ENCODE measurements at places on chromosomes 7 and 10.

DNA sequence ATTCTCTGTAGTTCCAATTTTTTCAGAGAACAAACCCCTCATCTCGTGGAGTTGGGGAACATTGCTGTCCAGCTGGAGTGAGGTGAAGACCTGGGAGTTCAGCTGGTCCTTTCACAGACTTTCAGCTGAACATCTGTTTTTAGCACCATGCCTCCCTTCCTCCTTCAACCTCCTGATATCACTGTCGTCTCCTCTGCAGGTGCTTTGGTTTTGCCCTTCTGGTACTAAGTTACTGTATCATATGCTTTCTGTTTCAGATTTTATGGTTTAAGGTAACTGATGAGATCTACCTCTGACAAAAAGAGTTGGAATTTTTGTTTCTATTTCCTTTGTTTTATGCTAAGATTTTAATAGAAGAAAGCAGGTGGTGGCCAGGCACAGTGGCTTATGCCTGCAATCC lies 102.9 kb downstream of the ZNF438 start:
- DNase-seq = no peak

DNA sequence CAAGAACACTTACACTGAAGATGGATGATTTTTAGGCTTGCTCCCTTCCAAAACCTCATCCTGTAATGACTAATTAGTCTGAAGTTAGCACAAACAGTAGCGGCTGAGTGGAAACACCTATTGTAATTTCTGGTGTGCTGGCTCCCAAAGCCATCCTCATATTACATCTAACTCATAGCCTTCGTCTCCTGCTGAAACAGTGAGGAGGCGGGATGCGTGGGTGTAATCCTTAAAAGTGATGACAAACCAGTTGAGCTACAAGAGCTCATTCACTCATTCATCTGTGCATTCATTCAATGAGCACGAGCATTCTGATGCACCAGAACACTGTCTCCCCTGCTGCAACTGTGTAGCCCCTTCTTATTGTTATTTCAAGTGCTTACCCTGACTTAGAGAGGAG lies 235.3 kb downstream of the CALN1 start:
- no peak for DNase-seq

DNA sequence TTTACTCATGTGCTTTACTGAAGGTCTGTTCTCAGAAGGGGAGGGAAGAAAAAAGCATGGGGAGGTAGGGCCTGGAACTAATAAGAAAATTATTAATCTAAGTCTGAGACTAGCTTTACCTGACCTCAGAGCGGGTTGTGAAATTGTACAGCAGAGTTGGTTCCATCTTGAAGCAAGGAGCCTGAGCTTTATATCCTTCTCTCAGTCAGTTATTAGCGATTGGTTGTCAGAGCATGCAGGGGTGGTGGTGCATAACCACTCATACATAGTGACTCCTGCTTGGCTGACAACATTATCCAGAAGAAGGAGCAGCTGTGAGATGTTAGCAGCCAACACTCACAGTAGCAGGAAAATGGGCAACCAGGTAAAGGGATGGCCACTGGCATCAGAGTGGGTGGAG lies 976.3 kb upstream of the LRRTM3 start:
- DNase-seq = no peak

DNA sequence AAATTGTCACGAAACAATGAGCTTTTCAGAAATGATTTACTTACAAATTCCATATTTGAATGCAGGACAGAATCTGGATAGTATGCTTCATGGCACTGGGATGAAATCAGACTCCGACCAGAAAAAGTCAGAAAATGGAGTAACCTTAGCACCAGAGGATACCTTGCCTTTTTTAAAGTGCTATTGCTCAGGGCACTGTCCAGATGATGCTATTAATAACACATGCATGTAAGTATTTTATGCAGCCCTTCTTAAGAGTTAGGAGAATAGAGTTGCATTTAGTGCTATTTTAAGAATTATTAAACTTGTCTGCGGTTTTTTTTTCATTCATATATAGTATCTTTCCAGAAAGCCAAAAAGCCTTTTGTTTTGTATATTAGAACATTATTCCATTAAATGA lies 67.4 kb downstream of the MMRN2 start:
- DNase-seq = no peak

DNA sequence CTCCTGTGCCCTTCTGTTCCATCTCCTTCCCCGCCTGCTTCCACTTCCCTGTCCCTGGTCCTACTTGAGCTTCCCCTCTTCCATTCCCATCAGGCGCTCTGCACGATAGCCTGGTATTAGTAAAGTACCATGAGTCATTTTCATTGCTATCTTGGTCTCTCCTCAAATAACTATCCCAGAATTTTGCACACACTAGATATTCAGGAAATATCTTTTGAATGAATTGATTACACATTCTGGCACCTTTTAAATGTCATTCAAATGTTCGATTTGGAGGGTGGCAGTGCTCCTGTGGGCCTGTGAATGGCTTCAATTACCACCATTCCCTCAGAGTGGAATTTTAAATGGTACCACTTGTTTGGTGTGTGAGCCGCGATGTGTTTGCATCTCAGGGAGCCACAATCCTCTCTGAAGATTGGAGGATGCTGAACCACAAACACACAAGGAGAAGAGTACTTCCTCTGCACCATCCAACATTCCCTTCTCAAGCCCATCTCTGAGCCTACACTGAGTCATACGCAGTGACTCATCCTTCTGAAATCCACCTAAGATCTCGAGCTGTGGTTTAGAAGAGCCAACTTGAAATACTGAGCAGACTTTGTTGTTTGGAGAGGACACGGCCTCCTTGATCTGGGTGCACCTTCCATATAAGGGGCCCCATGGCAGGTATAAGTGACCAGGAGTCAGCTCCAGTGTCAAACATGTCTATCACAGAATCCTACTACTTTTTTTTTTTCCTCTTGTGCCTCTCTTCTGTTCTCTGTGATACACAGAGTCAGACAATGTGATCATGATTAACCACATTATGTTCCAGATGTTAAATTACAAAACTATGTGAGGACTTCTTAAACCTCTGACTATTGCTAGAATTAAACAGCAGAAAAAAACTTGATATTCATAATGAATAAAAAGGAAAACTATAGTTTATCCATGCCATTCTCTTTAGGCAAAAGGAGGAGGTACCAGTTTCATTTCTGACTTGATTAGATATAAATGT lies 81.9 kb downstream of the BMPER start:
- no peak for DNase-seq

GRCh38 chr10:6351495-6351894 lies 148.8 kb downstream of the PFKFB3 start:
- DNase-seq = no peak

- no peak for DNase-seq
Measured at GRCh38 chr10:11605807-11606408, 5.5 kb downstream of the USP6NL start.

Data from central memory CD4-positive, alpha-beta T cell (primary cell).